NCI-H187 treated with DMSO at 0.1 percent for 48 hours (cell line): ENCODE measurements at places on chromosomes 2 and 18.
A peak's percentile ranks its signal among the peaks of the same experiment; 100 is the strongest.

DNA sequence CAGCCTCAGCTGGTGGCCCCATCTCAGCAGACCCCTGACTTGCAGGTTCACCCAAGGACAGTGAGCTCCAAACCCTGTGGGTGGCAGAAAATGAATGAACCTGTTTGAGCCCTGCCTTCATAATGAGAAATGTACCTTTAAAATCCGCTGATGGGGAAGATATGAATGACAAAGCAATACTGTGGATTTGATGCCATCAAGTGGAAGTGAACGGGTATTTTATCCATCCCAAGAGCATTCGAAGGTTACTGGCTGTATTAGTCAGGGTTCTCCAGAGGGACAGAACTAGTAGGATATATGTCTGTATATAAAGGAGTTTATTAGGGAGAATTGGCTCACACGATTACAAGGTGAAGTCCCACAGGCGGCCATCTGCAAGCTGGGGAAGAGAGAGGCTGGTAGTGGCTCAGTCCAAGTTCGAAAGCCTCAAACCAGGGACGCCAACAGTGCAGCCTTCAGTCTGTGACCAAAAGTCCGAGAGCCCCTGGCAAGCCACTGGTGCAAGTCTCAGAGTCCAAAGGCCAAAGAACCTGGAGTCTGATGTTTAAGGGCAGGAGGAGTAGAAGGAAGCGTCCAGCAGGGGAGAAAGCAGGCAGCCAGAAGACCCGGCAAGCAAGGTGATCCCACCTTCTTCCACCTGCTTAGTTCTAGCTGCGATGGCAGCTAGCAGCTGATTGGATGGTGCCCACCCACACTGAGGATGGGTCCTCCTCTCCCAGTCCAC lies 32.1 kb downstream of the TOGARAM2 start:
- DNase-seq, result no peak

GRCh38 chr2:119431155-119431975 lies at the start of gene TMEM37:
TSS of gene TMEM37 (plus strand) at chr2:119431854. CDS start at chr2:119431904, 50 bp downstream.
- DNase-seq, result no peak

GRCh38 chr2:9405636-9406035 lies 17.7 kb downstream of the ITGB1BP1 start:
- DNase-seq, result no peak

GRCh38 chr2:218852911-218853667 lies 6.5 kb upstream of the WNT6 start:
- DNase-seq, result no peak

GRCh38 chr2:229300790-229301189 lies 29.7 kb upstream of the PID1 start:
- no peak for DNase-seq

GRCh38 chr18:55251254-55251971 lies 292.2 kb upstream of the CCDC68 start:
- DNase-seq, result no peak

GRCh38 chr18:5582849-5583681 lies 39.3 kb upstream of the EPB41L3 start:
- DNase-seq, result no peak

- DNase-seq, result no peak
Measured at GRCh38 chr18:38752430-38752829, 1186.8 kb upstream of the CELF4 start.

DNA sequence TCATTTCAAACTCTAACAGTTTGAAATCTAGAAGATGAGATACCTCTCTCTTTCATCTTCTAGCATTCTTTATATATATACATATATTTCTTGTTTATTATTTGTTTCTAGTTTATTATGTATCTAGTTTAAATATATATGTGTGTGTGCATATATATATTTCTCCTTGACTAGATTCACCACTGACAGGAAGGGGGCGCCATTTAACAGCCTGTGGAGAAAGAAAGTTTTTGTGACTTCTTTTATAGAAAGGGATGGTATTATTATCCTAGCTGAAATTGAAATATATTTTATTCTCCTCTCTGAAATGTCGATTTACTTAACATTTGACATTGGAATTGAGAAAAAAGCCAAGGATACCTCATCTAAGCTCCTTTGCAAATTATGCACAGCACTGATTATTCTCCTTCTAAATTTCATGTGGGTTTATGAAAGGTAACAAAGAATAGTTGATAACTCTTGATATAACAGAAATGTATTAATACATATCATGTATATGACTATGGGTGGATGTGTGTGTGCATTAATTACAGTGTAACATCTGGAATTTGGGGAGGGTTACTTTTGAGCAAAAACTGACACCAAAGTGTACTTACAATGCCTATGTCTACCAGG lies 160.7 kb upstream of the NT5C1B start:
- peak; percentile 35 for DNase-seq

DNA sequence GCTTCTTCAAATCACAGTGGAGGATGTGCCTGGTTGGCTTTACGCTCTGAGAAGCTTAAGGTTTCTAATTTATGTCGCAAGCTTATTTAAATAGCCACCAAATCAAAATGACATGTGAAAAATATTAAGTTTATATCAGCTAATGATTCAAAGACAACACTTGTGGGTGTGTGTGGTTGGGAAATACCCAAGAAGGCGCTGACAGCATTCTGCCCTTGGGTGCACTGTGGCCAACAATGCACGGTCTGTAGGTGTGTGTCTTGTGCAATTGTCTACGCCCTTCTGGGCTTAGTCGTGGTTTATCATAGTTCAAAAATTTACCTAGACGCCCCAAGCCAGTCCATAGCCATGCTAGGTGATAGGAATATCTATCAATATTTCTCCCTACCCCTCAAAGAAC lies 60.9 kb downstream of the KCTD1 start:
- no peak for DNase-seq

DNA sequence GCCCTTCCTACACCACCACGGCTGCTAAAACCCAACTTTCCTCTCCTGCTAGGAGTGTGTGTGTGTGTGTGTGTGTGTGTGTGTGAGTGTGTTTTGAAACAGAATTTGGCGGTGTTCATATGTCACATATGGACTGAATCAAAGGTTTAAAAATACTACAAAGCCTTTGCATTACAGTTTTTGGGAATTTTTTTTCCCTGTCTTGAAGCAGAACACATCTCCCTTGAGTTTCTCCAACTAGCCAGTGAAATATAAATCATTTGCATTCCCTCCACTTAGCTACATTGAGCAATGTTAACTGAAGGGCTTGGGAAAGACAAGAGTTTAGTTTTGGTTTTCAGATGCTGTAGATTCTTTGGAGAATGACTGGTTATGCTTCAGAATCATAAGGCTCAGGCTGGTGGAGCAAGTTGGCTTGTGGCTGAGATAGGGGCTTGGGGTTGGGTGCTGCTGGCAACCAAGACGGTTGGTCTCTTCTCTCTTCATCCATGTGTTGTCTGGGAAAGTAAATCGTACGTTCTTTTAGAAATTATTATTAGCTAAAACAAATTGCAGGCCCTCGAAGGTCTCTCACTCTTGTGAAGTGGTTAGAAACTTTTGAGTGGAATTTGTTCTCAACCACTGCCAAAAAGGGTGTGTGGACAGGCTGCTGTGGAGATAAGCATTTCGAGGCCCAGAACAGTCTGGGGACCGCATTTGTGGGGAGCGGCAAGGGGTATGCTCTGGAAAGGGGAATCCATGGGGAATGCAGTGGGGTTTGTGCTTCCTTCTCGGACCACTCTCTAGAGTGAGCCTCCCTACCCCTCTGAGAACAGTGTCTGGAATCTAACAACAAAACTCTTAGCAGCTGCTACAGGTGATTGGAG lies 1.4 kb downstream of the NRP2 start:
- no peak for DNase-seq

DNA sequence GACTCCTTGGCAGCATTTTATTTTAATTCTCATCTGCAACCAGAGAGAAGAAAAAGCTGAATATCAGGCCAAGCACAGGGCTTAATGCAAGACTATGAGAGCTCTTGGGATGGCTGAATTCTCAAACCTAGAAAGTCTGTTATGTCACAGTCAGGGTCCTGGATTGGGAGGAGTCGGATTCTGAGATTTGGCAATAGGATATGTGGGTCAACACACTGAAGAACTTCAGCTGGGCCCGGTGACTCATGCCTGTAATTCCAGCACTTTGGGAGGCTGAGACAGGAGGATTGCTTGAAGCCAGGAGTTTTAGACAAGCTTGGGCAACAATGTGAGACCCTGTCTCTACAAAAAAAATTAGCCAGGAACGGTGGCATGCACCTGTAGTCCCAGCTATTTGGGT lies 102.4 kb downstream of the COL3A1 start:
- no peak for DNase-seq

- DNase-seq, result no peak
Measured at GRCh38 chr2:481388-481787, 193.5 kb upstream of the ALKAL2 start.

DNA sequence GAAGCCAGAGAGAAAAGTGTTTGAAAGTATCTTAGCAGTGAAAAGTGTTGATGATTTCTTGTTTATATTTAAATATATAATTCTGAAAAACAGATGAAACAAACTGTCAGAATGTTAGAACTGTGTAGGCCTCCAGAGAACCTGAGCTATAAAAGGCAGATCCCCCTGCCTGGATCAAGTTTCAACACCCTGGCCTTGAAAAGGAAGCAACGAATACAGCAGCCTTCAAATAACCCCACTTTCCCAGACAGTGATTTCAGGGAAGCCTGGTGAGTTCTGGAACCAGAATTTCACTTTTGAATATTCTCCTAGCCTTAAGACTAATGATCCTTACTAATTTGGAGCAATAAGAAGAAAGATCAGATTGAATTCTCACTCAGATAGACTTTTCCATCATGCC lies 13.3 kb upstream of the TRIM43 start:
- DNase-seq, result no peak

- no peak for DNase-seq
Measured at GRCh38 chr2:165895974-165896373, 57.6 kb downstream of the TTC21B start.

DNA sequence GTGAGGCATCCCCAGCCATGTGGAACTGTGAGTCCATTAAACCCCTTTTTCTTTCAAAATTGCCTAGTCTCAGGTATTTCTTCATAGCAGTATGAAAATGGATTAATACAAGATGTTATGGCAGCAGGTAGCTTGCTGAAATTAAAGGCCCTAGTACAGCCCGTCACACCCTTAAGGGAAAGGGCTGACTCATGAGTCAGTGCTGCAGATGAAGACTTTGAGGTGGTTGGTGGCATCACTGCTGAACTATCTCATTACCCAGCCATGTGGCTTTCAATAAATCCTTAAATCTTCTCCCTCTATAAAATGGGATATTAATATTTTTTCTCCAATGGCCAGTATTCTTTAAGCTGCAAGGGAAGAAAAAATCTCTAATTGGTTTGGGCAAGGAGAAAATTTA lies 226.1 kb upstream of the CCDC68 start:
- no peak for DNase-seq

DNA sequence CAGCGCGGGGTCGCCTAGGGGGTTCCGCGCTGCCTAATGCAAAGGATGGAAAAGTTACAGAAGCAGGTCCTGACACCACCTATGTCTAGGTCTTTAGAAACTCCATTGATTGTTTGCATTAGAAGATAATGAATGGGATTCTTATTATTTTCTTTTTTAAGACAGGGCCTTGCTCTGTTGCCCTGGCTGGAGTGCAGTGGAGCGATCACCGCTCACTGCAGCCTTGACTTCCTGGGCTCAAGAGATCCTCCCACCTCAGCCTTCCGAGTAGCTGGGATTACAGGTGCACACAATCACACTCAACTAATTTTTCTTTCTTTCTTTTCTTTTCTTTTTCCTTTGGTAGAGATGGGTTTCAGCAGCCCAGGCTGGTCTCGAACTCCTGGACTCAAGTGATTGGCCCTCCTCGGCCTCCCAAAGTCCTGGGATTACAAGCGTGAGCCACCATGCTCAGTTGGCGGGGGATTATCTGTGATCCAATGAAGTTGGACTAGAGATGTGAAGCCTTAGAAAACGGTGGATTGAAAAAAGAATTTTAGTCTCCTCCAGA lies 761 bp upstream of the IDH1 start:
- no peak for DNase-seq

- DNase-seq, result no peak
Measured at GRCh38 chr2:86055314-86055713, 50.4 kb downstream of the POLR1A start.

- DNase-seq, result no peak
Measured at GRCh38 chr2:60498816-60499429, 54.5 kb downstream of the BCL11A start.

DNA sequence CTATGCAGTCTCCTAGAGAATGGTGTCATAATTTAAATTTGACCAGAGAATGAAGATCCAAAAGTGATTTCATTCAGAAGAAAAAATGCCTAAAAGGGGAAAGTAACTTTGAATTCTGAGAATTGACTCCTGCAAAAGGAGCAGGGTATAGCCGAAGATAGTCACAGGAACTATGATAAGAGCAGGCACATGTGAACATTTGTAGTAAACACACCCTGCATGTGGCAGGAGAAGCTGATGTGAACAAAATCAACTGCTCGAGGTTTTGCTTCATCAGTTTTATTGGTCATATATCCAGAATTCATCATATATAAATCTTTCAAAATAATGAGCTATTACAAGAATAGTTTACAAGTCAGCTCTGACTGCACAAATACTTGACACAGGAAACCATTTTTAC lies 14.0 kb downstream of the MCFD2 start:
- DNase-seq, result no peak

- no peak for DNase-seq
Measured at GRCh38 chr18:46856973-46857372, 60.3 kb downstream of the PIAS2 start.

GRCh38 chr2:176680916-176681516 lies 411.8 kb downstream of the MTX2 start:
- DNase-seq, result no peak

GRCh38 chr2:115369400-115369799 lies 927.0 kb downstream of the DPP10 start:
- no peak for DNase-seq

GRCh38 chr2:45882707-45883602 lies 231.5 kb downstream of the PRKCE start:
- no peak for DNase-seq

GRCh38 chr2:203683932-203684556 lies 22.4 kb upstream of the CD28 start:
- no peak for DNase-seq

DNA sequence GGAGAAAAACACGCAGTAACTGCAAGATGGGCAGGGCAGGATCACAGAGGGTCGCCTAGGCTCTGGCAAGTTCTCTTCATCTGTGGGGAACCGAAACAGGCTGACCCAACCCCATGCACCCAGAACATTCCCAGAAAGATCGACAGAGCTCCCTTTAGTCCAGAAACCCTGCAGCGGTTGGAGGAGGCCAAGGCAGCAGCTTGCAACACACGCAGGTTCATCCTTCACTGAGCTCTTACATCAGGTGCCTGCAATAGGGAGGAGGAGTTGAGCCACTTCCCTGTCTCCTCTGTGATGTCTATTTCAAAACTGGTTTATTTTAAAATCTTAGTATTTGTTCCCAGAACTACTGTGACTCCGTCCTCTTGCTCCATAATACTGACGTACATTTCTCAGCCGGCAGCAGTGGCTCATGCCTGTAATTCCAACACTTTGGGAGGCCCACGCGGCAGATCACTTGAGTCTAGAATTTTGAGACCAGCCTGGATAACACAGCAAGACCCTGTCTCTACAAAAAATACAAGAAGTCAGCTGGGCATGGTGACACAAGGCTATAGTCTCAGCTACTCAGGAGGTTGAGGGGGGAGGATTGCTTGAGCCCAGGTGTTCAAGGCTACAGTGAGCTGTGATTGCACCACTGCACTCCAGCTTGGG lies 11.5 kb upstream of the SLC11A1 start:
- DNase-seq, result no peak

- no peak for DNase-seq
Measured at GRCh38 chr2:240623531-240624010, 1.7 kb upstream of the GPR35 start.

GRCh38 chr2:112184121-112184520 lies 45.9 kb downstream of the FBLN7 start:
- DNase-seq, result no peak
